H4 (cell line): ENCODE measurements at places on chromosomes 4 and X. TPM values are rescaled to one million over a fixed set of nuclear protein-coding genes. Genes with fewer than 3 reads are reported as not detected.

DNA sequence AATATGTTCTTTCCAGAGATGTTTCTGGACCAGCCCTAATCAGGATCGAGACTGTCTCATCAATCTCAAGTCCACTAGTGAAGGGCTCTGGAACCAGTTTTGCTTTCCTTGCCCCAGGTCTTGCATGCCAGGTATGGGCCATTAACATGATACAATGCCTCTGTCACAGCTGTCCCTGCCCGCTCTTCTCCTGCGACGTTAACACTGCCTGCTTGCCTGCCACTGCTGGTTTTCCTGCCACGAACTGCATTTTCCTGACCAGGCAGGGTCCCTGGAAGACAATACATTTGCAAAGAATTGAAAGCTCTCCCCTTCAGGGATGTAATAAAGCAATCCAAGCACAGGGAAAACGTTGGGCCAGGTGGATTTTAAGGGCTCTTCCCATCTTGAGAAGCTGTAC, 200.3 kb downstream of the MID1 start:
- DNase-seq: no peak

DNA sequence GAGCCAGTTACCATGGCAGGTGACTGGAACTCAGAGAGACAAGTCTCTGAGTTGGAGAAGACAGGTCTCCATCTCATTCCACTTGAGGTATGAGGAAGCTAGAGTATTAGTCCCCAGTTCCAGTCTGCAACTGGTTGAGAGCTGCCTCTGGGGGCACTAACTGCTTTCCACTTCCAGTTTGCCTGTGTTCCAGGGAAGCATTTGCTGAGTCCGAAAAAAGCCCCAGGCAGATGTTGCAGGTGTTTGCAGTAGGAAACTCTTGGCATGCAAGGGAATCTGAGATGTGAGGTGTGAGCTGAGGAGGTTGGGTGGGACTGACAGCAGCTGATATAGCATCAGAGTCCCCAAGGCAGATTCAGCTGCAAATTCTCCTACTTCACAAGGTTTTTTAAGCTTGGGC, 272.2 kb upstream of the CASK start:
- DNase-seq: no peak

DNA sequence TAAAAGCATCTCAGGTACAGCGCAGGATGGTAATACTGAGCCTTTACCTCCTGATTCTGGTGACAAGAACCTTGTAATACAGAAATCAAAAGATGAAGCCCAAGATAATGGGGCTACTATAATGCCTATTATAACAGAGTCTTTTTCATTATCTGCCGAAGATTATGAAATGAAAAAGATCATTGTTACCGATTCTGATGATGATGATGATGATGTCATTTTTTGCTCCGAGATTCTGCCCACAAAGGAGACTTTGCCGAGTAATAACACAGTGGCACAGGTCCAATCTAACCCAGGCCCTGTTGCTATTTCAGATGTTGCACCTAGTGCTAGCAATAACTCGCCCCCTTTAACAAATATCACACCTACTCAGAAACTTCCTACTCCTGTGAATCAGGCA, 3.2 kb downstream of the ZBTB33 start:
- no peak for DNase-seq

The CPZ gene
- 1.2 and 1.6 TPM in 2 replicates for total RNA-seq

The TRPC5OS gene
- 0.04 and 0.33 TPM in 2 replicates for total RNA-seq

The BRS3 gene
- total RNA-seq: not detected in 2 replicates

The REPS2 gene
- total RNA-seq: 0.53 and 1.1 TPM in 2 replicates
